AML-193 (cell line): ENCODE measurements at places on chromosomes 11 and 22.

- DNase-seq = no peak
Observed at GRCh38 chr11:102268985-102269470, 48.3 kb upstream of the BIRC3 start.

- no peak for DNase-seq
Observed at GRCh38 chr11:69014084-69014851, 1.2 kb upstream of the MRGPRF start.

GRCh38 chr22:19645391-19645790, 68.9 kb upstream of the SEPTIN5 start:
- no peak for DNase-seq

DNA sequence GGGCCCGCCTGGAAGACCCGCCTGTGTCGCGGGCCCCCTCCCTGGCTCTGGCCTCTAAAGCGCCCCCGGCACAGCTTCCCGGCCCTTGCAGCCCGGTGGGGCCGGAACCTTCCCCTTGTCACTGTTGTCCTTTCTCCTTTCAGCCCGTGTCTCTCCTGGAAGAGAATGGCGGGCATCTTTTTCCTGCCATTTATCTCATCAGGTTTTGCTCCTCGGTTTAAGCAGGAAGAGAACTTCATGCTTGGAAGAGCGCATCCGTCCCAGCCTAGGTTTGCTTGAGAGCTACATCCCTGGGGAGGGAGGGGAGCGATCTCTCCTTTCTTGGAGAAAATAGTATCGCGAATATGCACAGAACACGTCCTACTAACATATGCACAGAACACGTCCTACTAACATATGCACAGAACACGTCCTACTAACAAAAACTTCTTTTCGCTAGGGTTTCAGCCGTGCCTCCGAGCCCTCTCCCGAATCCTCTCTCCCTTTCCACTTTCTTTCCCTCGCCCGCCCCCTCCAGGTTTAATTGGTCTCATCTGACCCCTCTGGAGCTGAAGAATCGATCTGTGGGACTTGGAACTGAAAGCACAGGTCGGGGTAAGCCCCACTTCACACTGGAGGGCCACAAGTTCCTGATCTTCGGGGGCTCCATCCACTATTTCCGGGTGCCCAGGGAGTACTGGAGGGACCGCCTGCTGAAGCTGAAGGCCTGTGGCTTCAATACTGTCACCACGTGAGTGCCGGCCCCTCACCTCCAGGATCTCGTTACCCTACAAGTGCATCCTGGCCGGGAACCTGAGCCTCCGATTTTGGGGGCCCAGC, 1.2 kb downstream of the GLB1L3 start:
- DNase-seq = no peak

- DNase-seq = no peak
Observed at GRCh38 chr11:102115557-102115956, 5.3 kb downstream of the YAP1 start.

- no peak for DNase-seq
Observed at GRCh38 chr22:43101306-43101705, 9.2 kb upstream of the BIK start.

- DNase-seq = peak; percentile 15
Observed at GRCh38 chr22:41762980-41763779, 37.3 kb upstream of the CCDC134 start.

DNA sequence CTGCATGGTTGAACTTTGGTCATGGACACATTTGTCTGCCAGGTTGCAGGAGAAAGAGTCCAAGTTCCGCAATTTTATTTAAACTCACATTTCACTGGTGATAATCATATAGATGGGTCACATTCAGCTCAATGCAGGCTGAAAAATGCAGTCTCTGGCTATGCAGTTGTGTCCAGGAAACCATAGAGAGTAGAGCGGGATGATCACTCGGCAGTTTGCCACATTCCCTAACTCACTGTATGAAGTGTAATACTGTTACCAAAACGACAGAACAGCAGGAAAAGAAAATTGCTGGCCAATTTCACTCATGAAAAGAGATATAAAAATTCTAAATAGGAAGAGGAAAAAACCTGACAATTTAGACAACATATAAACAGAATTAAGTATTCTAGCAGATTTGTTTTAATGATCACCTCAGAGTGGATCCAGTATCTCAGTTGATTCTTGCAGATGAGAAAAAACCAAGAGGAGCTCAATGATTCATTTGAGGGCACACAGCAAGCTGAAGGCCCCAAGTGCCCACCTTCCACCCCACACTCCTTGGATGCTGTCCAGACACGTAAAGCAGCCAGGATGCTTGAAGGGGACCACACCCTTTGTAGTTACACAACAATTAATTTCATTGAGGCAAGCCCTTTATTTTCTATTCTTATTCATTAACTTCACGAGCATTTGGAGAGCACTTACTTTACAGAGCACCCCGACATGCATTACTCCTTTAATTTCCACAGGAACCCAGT, 422.3 kb downstream of the SOX6 start:
- DNase-seq = no peak

GRCh38 chr22:36166518-36167220, 6.1 kb upstream of the APOL3 start:
- DNase-seq = no peak

DNA sequence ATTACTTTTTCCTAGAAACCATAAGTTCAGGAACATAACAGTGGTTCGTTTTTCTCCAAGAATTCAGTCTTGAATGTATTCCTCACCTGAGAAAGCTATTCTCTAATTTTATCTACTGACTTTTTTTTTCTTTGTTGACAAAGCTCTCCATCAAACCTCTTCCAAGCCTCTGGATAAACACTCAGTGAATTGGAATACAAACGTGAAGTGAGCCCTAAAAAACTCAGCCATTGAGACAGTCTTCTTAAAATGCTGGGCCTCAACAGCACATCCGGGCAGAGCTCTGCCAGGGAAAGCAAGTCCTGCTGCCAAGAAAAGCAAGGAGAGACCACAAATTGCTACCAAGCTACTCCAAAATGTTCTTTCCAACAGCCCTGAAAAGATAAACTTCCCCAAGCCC, 7.7 kb upstream of the SLC1A2 start:
- no peak for DNase-seq

- DNase-seq = no peak
Observed at GRCh38 chr22:27173530-27173929, 516.1 kb downstream of the MIAT start.

DNA sequence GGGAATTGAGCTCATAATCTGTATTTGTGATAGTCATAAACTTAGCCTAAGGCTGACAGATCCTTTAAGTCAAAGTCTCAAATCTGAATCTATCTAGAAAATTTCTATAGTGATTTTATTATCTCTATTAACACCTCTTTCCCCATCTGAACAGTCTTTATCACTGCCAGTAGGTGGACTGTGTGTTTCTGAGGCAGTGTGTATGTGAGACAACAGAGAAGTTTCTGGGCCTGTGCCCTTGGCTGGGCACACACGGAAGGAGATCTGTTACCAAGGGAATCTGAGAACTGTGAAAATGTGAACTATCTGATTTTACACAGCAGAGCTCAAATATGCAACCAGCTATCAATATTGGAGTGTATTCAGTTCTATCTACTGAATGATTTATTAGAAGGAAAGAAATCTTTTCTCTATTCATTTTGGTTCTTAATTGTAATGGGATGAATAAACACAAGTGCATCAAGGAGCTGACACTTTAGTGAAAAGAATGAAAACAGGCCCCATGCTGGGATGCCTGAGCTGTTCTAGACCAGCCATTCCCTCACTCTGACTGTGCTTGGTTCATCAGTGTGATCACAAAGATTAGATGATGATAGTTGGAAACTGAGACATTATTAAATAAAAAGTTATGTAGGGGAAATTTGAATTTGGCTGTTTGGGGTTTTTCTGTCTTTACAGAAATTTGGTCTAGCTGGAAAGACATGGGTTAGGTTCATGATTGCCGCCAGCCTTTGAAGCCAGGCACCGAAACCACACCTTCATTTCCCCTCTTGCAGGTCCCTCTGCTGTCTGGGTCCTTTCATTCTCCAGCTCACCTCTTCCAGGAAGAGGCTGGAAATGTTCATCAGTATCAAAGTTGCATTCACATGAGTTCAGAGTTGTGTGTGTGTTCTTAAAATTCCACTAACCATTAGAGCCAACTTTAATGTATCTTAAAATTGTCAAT, 68.1 kb downstream of the LIF start:
- DNase-seq = no peak

GRCh38 chr22:28180804-28181731, 262.0 kb upstream of the PITPNB start:
- no peak for DNase-seq

- DNase-seq = no peak
Observed at GRCh38 chr11:44493383-44493782, 72.1 kb upstream of the CD82 start.

GRCh38 chr11:72250661-72251464, 6.9 kb upstream of the PHOX2A start:
- DNase-seq = no peak

DNA sequence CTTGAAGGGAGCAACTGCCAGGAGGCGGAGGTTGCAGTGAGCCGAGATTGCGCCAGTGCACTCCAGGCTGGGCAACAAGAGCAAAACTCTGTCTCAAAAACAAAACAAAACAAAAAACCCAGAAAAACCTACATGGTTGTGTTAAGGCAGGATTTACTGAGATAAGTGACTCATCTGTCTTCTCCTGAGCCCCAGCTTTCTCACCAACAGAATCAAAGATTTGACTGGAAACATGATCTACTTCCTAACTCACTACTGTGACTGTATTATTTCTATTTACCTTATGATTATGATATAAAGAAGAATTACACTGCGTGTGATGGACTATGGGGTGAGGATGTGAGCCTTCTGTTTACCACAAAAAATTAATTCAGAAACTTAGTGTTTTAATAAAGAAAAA, 21.8 kb downstream of the FAM118B start:
- DNase-seq = no peak

- DNase-seq = no peak
Observed at GRCh38 chr11:61345170-61345610, 12.2 kb downstream of the TKFC start.

GRCh38 chr22:38204784-38205183, 3.0 kb downstream of the MAFF start:
- DNase-seq = no peak

GRCh38 chr11:130094614-130095013, 24.9 kb downstream of the APLP2 start:
- peak; percentile 51 for DNase-seq

GRCh38 chr11:66728693-66729385, at the start of gene SPTBN2:
Gene SPTBN2, minus strand, starts transcription at chr11:66729216. Its CDS starts 7,976 bp downstream, at chr11:66721240.
- no peak for DNase-seq

DNA sequence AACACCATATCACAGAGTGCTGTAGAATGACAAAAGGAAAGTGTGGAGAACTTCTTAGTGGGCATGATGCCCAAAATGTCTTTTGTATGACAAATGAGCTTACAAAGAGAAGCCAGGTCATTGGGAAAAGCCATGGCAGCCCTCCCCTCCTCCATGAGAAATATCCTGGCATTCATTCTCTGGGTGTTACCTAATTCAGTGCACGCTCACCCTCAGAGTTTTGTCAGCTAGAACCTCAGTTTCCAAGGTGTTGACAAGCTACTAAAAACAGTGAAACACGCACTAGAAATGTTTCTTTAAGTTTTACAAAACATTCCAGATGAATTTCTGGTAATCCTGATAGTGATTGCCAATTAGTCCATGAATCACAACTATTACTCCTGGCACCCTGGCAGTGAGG, 105.4 kb upstream of the FSHB start:
- DNase-seq = no peak

DNA sequence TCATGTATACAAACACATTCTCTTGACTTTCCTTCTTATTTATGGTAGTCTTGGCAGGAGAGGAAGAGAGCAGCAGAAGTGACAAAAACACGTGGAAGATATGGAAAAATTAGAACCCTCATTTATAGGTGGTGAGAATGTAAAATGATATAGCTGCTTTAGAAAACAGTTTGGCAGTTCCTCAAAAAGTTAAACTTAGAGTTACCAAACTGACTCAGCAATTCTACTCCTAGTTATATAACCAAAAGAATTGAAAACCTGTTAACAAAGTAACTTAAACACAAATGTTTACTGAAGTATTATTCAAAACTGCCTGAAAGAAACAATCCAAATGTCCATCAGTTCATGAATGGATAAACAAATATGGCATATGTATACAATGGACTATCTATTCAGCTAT, 16.8 kb downstream of the NUCB2 start:
- DNase-seq = no peak

GRCh38 chr11:85810521-85810870, 445 bp downstream of the SYTL2 start:
- DNase-seq = no peak

DNA sequence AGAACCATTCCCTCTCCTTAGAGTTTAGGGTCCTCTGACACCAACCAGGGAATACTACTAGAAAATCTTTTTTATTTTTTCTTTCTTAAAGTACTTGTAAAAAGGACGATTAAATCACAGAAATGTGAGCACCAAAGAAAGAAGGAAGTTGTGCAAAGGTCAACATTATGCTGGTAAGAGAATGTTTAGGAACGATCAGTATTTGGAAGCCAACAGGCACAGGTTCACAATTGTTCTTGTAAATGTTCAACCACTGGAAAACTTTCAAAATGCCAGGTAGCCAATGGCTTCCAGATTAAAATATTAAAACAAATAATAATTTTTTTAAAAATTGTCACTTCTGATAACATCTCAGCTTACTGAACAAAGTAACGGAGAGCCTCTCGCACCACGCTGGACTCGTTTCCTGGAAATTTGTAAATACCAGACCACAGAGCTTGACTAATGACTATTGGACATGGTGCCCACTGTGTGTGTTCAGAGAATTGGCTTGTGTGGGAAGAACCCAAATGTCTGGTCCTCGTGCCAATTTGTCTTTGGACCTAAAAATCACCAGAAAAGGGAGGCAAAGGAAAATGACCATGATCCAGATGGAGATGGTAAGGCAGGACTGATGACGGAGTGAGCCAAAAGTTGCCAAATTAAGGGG, 20.8 kb downstream of the COMMD9 start:
- no peak for DNase-seq

- no peak for DNase-seq
Observed at GRCh38 chr11:133965031-133965601, 8.3 kb upstream of the IGSF9B start.

DNA sequence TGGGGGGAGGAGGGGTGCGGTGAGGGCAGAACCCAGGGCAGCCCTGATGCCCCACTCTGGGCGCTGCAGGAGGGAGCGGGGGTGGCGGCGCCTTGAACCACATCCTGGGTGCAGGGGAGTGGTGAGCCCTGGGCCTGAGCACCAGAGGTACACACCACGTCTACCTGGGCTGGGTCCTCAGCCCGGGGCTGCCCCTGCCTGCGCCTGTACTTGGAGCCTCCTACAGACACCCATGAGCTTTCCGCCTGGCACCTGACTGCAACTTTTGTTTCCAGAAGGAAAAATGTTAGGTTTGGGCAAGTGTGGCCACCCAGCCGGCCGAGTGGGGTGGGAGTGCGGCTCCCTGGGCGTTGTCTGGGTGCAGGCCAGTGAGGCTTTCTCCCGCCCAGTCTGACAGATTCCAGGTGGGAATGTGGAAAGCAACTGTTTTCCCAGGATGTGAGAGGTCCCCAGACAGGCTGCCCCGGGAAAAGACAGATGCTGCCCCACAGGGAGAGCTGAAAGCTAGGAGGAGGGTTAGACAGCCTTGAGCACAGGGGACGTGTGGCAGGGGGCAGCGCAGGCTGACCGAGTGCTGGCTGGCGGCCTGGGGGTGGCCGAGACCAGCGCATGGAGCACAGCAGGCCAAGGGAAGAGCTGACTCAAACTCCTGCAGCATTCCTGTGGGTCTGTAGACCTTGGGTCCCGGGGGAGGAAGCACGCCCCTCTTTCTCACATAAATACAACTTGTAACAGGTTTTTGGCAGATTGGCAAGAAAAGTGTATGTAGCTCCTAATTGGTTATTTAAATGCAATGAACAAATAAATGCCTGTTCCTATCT, 44.1 kb downstream of the GNB1L start:
- DNase-seq = no peak
